ENCODE measurements at places on chromosomes 11 and 22. TPM values are rescaled to one million over a fixed set of nuclear protein-coding genes. Genes with fewer than 3 reads are reported as not detected.

DNA sequence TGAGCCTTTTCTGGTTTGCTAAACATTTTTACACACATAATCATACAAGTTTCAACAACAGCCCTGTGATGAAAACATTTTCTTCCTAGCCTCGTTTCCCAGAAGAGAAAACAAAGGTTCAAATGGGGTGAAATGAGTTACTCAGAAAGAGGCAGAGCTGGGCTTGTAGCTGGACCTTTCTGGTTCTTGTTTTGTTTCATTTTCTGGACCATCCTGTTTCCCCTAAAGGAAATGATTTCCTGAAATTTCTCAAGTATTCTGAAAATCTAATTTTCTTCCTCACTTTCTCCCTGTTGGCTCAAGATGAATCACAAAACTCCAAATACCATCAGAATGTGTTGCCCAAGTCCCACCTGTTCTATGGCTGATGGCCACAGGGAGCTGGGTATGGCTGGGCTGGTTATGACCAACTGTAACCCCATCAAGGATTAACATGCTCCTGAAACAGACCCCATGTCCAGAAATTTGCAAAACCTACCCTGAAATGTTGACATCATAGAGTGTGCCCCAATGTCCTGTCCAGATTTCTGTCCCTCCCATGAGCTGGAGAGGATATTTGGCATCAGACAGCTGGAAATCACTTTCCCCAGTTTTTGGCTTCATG, 6.7 kb upstream of the APOL4 start:
- no peak for DNase-seq

DNA sequence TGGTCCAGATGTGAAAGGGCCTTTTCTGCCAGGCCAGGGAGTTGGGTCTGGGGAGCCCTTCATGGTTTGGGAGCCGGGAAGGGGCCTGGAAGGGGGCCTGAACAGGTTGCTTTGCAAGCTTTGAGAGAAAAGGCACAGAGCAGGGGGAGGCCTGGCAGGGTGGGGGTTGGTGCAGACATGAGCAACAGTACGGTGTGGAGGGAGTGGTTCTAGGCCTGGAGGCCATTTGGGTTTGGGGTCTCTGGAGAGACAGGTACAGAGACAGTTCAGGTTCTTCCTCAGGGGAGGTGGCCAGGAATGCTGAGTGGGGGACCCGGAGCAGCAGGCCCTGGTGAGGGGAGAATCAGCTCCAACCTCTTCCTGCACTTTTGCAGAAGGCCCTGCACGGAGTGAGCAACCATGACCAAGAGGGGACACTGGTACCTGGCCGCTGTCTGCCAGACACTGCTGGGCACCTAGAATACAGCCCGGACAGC, 1.4 kb downstream of the KDELR3 start:
- peak; percentile 38 for DNase-seq

DNA sequence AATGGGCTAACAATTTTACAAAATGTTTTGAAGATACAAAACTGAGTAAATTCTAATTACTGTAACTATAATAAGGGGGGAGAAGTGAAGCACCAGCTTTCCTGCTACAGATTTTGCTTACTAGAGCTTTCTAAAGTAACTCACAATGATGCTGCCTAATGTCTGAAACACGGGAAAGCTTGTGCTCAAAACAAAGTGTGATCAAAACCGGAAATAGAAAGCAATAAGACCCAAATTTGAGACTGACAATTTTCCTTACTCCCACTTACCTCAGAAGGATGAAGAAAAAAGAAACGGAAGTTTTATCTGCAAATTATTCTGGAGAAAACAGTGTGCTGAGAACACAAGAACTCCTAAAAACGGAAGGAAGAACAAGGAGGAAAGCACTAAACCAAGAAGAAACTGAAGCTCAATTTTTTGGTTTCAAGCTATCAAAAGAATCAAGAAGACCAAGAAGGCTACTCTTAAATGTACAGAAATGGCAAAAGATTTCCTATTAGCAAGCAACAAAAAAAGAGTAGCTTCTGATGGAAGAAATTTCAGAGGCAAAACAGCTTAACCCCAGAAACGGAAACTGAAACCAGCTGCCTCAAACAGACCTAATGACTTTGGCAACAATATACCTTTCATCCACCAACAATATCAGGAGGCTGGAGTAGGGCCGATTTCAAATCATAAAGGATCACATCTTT, 33.4 kb downstream of the AMBRA1 start:
- no peak for DNase-seq

- DNase-seq: no peak
Measured at GRCh38 chr11:57406337-57406904, 16.0 kb upstream of the PRG2 start.

DNA sequence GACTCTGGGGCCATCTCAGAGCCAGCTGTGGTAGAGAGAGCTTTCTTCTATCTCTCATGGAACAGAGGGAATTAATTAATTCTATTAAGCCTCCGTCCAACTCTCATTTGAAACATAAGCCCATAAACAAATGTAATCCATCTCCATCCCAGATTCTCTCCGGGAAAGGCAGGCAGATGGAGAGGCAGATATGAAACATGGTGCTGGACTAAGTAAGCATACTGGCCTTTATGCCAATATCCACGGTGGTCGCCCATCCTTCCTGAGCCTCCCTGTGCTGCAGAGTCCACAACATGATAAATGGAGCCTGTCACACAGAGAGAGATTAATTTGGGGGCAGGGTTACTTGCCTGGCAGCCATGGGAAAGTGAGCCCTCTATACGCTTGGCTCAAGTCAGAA, 44.8 kb downstream of the PRR5L start:
- no peak for DNase-seq

GRCh38 chr11:47379317-47379716, 970 bp upstream of the SPI1 start:
- DNase-seq: no peak

AGBL2 gene
- 0.18 TPM for total RNA-seq

DNA sequence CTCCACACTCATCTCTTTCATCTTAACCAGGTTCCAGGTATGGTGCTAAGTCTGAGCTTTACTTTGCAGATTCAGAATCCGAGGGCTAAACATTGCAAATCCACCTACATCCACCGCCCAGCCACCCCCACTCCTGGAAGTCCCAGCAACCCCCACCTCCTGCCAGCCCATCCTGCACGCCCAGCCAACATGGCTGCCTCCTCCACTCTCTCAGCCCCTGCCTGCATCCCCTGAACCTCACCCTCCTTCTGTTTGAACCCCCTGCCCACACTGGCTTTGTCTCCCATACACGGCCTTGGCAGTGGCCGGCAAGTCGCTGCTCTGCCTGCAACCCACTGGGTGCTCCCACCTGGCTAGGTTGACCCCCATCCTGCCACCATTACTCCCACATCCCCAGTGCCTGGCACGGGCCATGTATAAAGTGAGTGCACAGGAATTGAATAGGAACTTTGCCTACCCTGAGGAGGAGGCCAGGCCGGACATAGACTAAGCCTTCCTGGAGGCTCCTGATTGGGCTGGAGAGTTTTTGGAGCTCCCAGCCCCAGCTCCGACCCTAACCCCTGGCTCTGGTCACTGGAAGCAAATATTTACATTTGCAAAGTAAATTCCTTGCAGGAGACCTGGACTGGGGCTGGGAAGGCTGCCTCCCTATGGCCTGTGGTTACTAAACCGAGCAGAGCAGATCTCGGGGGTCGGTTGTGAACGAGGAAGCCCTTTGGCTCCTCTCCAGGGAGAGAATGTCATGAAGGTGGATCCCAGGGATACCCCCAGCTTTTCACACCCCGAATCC, 14.4 kb downstream of the EMID1 start:
- DNase-seq: no peak

GRCh38 chr11:10324474-10324873, 19.6 kb downstream of the ADM start:
- no peak for DNase-seq

DNA sequence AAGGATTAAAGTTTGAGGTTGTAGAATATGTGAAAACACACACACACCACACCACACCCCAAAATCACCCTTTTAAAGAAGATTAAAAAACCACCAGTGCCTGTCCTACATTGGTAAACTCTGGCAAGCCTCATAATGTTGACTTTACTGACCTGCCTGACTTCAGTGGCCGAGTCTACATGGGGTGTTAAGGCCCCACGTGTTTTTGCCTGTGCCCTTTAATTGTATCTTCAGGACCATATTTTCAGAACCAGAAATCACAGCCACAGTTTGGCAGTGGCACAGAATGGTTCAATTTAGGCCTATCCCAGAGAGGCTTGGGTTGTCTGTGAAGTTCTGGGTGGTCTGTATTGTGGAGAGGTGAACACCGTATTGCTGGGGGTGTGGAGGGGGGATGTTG, 33.4 kb downstream of the ZBTB16 start:
- no peak for DNase-seq

DNA sequence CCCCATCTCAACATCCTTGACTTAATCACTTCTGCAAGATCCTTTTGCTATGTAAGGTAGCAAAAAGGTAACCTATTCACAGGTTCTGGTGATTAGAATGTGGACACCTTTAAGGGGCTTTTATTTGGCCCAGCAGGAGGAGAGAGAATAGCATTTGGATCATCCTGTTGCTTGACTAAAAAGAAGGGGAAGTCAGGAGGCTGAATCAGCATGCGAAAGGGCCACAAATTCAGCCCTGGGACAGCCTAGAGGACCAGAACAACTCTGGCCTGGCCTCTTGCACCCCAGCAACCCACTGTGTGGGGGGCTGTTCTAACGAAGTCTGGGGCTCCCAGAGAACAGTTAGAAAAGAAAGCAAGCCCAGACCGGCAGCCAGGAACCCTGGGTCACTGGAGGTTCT, 3.2 kb upstream of the HMOX1 start:
- DNase-seq: no peak

DNA sequence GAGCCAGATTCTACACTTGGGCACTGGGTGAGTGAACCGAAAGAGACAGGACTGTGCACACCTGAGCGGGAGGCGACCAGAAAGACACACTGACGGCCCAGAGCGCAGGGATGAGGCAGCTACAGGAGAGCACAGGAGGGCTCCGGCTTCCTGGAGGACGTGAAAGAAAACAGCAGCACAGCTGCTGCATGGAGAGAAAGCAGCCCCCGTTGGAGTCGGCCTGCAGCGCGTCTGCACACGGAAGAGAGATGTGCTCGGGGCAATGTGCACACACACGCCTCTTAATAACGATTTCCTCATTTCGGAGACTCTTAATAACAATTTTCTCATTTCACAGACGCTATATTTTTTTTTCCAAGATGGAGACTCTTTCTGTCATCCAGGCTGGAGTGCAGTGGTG, 160.4 kb downstream of the CTTN start:
- DNase-seq: no peak

GRCh38 chr11:80944758-80945157, 1503.9 kb upstream of the TENM4 start:
- no peak for DNase-seq

AMOTL1 gene
- total RNA-seq: 84.1 TPM

DNA sequence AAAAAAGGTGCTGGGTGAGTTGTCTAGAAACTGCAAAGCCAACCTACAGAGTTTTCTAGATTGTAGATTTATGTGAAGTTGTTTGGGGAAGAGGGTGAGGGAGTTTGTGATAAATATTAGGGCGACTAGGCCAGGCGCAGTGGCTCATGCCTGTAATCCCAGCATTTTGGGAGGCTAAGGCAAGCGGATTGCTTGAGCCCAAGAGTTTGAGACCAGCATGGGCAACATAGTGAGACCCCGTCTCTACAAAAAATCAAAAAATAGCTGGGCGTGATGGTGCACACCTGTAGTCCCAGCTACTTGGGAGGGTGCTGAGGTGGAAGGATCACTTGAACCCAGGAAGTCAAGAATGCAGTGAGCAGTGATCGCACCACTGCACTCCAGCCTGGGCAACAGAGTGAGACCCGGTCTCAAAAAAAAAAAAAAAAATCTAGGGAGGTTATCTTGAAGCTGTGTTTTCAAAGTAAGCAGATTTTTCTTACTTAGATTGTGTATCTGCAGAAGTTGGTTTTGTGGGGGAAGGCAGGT, 844 bp downstream of the APOL6 start:
- DNase-seq: no peak

- DNase-seq: no peak
Measured at GRCh38 chr22:30830907-30831306, 136.2 kb downstream of the OSBP2 start.

SLC22A8 gene
- not detected for total RNA-seq

- DNase-seq: no peak
Measured at GRCh38 chr11:95700471-95700817, 89.1 kb downstream of the FAM76B start.

- DNase-seq: no peak
Measured at GRCh38 chr22:49569286-49570031, 258.2 kb downstream of the BRD1 start.

DMC1 gene
- 1.6 TPM for total RNA-seq

C22orf42 gene
- not detected for total RNA-seq

SDF2L1 gene
- 34.9 TPM for total RNA-seq

DNA sequence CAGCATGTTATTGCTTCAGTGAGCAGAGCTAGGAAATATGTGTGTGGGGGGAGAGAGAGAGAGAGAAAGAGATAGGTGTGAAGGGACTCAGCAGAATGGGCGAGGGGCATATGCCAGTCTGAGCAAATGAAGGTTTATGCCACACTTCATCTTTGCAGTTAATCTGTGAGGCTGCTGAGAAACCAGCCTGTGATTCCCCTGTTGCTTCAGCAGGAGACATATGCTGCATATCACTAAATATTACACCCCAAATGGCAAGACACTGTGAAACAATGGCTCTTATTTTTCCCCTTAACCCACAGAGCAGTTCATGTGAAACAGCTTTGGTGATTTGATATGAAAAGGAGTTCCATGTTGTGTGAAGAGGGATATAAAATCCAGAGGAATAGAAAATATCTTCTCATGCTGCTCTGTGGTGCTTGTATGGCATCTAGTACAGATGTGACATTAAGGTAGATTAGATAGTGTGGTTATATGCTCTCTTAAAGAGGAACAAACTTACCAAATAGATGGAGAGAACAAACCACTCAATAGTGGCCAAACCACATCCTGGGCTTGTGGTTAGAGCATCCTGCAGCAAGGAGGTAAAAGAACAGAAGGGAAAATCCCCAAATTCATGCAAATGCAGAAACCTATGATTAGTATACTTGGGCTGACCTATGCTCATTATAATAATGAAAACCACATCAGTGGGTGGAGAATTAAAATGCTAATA, 864.2 kb downstream of the FAM181B start:
- DNase-seq: no peak

- peak; percentile 33 for DNase-seq
Measured at GRCh38 chr11:102807921-102808320, 10.0 kb upstream of the MMP1 start.

DNA sequence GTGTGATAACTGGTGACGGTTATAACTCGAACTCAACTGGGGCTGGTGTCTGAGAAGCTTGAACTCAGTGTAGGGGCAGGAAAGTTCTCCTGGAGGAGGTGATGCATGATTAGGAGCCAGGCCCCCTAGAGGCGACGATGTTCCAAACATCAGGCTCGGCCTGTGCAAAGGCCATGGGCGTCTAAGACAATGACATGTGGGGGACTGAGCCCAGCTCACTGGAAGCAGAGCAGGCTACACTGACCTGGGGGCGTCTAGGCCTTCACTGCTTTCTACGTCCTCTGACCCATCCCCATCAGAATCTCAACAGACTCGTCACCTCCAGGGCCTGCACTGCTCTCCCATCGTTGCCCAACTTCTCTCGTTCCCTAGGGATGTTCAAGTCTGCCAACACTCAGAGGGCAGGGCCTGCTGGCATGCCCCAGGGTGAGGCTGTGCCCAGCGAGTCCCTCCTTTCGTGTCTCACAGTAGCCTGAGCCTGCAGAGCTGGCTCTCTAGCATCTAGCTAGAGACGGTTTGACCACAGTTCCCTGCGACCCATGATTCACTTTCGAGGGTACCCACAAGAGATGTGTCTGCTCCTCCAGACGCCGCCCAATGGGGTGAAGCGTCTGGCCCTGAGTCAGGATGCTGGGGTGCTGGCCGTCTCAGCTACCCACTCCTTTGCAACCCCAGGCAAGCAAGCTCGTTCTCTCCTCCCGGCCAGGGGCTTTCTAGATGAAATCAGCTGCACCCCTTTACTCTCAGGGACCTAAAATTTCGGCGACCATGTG, 1.1 kb upstream of the ATG16L2 start:
- DNase-seq: no peak

GRCh38 chr22:30612789-30613188, 5.8 kb downstream of the TCN2 start:
- DNase-seq: no peak

Measured in right cardiac atrium (tissue), 5 donors.